Omental fat pad (tissue), 4 donors: ENCODE measurements at places on chromosomes 16 and 17. TPM values are rescaled to one million over a fixed set of nuclear protein-coding genes. Genes with fewer than 3 reads are reported as not detected.

The CMTM2 gene
- 5.7 TPM for total RNA-seq

The PRAC2 gene
- not detected for total RNA-seq

The CA4 gene
- 168 TPM for total RNA-seq

The SLC52A1 gene
- total RNA-seq = not detected

The TAT gene
- 0.19 TPM for total RNA-seq

The PRRT2 gene
- 0.28 TPM for total RNA-seq

The USP7 gene
- total RNA-seq = 110 TPM

The CSH2 gene
- total RNA-seq = not detected

The P2RX1 gene
- total RNA-seq = 3.0 TPM

- DNase-seq = no peak
Observed at GRCh38 chr17:50206604-50207293, 5.3 kb upstream of the COL1A1 start.

DNA sequence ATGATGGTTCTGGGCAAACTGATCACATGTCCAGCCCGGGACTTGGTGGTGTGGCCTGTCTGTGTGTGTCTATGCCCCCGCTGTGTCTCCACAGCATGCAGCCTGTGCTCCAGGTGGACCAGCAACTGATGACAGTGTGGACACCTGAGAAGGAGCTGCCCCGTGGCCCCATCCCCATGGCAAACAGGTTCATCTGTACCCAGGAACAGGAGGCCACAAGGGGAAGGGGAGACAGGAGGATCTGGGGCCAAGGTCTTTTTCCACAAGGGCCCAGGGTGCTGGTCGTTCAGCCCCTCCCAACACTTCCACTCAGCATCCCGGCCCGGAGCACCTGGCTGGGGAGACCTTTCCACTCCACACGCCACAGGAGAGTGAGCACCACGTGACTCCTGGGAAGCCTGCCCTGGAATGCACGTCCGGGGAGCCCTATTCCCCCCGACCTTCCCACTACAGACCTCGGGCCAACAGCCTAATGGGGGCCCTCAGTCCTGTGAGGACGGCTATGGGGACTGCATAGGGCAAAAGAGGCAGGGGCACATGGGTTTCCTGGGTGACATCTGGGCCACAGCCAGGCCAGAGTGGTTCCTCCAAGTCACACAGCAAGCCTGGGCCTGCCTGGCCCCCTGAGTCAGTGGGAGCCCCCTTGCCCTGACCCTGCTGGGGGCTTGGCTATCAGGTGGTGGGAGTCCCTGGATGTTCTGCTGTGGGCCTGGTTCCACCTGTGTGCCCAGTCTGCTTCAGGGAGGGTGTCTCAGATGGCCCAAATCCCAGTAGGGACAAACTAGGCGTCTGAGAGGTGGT, 20.8 kb upstream of the NXPH3 start:
- no peak for DNase-seq

GRCh38 chr16:67666559-67667452, at the start of the genes C16orf86 and ENKD1:
Gene C16orf86, plus strand, starts transcription at chr16:67666814. Its CDS starts 157 bp downstream, at chr16:67666971.
Gene ENKD1, minus strand, starts transcription at chr16:67666750. Its CDS starts 308 bp downstream, at chr16:67666442.
- no peak for DNase-seq

GRCh38 chr16:52069866-52070265, 477.1 kb downstream of the TOX3 start:
- DNase-seq = no peak

GRCh38 chr17:41396996-41397660, at the start of gene KRT31:
Gene KRT31, minus strand, starts transcription at chr17:41397608. Its CDS starts 69 bp downstream, at chr17:41397539.
- no peak for DNase-seq

DNA sequence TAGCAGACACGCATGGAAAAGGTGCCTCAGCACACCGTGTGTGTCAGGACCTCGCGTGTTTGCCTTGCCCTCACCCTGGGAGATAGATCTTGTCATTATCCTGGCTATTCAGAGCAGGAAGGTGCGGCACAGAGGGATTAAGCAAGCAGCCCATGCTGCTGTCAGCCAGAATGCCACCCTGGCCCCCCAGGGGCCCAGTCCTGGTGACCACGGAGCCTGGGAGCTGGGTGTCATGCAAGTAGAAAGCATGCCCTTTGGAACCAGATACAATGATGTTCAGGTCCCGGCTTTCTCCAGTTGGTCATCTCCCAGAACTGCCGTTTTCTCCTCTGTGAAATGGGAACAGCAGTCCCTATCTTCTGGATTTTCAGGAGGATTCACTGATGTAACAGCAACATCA, 29.9 kb downstream of the CACNG4 start:
- no peak for DNase-seq

DNA sequence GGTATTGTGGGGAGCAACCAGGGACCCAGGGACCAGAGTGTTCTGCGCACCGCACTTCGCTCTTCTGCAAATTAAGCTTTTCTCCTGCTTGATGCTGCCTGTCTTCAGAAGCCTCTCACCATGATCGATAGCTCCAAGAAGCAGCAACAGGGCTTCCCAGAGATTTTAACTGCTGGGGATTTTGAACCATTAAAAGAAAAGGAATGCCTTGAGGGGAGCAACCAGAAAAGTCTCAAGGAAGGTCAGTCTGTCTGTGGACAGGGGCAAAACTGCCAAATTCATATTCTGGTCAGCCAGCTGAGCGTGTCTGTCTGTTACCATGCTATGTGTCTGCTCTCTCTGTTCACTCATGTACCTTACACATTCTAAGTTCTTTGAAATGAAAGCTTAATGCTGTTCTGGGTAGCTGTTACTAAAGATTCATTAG, 115.7 kb downstream of the MRTFB start:
- no peak for DNase-seq

DNA sequence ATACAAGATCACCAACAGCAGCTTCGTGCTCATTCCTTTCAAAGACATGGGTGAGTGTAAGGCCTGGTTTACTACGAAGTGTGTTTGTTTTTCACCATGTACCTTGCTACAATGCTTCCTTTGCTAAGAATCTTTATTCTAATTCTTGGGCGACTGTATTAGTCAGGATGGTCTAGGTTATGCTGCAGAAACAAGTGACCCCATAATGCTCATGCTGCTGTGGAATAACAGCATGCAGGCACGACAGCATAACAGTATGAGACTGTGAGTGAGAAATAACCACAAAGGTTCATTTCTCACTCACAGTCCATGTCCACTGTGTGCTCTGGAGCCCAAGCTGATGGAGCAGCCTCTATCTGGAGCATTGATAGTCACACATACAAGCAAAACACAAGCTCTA, 38.0 kb downstream of the TMC7 start:
- DNase-seq = no peak

DNA sequence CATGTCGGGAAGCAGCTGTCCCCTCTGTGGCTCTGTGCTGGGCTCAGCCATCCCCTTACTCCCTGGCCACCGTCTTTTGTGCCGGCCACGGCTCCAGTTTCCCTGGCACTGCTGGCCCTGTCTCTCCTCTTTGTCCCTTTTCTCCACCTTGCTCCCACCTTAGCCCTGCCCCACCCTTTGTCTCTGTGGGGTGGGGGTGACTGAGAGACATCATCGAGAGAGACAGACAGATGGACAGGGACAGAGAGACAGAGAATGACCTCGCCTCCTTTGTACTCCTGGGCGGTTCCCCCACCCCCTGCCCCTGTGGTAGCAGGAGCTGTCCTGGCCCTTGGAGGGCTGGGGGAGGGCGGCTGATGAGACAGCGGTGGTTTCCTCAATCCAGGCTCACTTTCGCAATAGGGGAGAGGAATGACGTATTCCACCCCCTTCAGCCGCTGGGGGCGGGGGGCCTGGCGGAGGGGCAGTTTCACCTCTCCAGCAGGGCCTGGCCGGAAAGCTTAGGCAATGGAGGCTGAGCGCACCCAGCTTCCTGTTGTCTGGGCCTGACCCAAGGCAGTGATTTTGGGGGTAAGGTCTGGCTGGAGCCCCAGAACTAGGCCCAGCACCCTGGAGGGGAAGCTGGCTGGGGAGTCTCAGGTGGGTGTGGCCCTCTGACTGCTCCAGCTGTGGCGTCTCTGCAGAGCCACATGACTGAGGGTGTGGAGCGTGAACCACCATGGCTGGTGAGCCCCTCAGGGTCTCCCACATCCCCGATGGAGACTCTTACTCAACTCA, 7.3 kb downstream of the FMNL1 start:
- peak; percentile 80 for DNase-seq

DNA sequence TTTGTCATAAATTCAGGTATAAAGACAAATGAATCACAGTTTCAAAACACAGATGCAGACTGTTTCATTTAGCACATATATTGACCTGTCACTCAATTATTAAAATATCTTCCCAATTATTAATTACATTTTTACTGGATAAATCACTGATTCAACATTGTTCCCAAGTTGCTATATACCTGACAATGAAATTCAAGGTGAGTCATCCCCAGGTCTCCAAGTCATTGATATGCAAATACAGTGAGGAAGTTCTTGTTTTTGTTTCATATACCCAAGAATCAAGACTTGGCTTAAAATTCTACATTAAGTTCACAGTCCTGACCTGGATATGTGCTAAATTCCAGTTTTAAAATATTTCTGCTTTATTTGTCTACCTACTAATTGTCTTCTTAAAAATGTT, 599.3 kb upstream of the PSMD7 start:
- DNase-seq = no peak

- DNase-seq = no peak
Observed at GRCh38 chr17:34582185-34582900, 3.0 kb downstream of the TMEM132E start.

GRCh38 chr17:82349287-82349701, 9.8 kb upstream of the TEX19 start:
- DNase-seq = no peak

DNA sequence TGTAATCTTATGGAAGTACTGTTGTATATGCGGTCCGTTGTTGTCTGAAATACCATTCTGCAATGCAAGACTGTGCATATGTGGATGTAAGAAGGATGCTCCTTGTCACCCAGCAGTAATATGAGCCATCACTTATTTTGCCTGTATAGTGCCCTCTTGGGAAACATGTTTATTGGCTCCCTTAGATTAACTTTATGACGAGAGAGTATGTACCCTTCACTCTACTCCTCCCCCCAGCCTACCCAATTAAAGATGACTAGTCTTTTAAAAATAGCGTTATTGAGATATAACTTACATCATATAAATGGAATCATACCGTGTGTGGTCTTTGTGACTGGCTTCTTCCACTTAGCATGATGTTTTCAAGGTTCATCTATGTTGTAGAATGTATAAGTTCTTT, 33.6 kb downstream of the FTO start:
- no peak for DNase-seq

GRCh38 chr16:77324729-77325128, 110.1 kb downstream of the ADAMTS18 start:
- no peak for DNase-seq

- no peak for DNase-seq
Observed at GRCh38 chr16:57325458-57325857, 33.1 kb upstream of the CCL22 start.
